Chondrocyte (in vitro differentiated cells): ENCODE measurements at places on chromosomes 4 and X. TPM values are rescaled to one million over a fixed set of nuclear protein-coding genes. Genes with fewer than 3 reads are reported as not detected.

- H3K27me3 ChIP-seq: peaks cover 6% of the 10 kb centered on the region
- H3K27ac ChIP-seq: no peak overlapping the region
- no peak overlapping the region for H3K4me3 ChIP-seq
Measured at GRCh38 chr4:80387390-80388283, 52.1 kb downstream of the CFAP299 start.

DNA sequence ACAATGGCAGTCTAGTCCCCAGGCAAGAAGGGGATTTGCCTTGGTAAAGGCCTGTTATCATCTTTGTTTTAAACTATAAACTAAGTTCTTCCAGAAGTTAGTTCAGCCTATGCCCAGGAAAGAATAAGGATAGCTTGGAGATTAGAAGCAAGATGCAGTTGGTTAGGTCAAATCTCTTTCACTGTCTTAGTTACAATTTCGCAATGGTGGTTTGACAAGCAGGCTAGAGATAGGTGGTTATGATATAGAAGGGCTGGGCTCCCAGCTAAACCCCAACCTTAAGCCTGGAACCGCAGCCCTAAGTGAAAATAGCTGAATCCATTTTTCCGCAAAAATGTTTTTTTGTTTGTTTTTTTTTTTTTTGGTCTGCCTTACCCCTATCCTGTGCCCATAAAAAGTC is 41.8 kb upstream of the NEIL3 start:
- no peak overlapping the region for H3K27ac ChIP-seq
- H3K4me1 ChIP-seq: no peaks in the 10 kb centered on the region
- H3K36me3 ChIP-seq: no peaks in the 10 kb centered on the region
- H3K4me3 ChIP-seq: no peak overlapping the region

DNA sequence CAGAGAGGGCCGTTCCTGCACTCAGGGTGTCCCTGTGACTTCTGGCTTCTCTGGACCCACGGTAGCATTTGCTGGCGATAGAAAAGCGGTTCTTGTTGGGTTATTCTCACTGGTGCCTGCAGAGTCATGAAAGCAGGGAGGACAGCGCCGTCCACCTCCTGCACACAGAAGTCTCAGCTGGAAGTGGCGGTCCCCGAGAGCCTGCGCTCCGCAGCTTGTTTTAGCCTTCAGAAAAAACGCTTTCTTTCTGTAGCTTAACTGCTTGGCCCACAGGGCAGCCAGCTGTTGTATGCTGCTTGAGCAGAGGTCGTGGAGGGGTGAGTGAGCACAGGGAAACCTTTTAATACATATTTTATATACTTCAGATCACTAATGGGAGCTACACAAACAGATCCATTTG is 400.7 kb upstream of the FAT1 start:
- peaks cover 34% of the 10 kb centered on the region for H3K4me1 ChIP-seq
- no peaks in the 10 kb centered on the region for H3K36me3 ChIP-seq
- no peak for DNase-seq
- H3K4me3 ChIP-seq: no peak overlapping the region
- no peaks in the 10 kb centered on the region for H3K27me3 ChIP-seq
- H3K27ac ChIP-seq: peak overlapping the region; percentile 41

- H3K27ac ChIP-seq: no peak overlapping the region
- no peaks in the 10 kb centered on the region for H3K36me3 ChIP-seq
- DNase-seq: no peak
- H3K4me1 ChIP-seq: no peaks in the 10 kb centered on the region
- H3K27me3 ChIP-seq: no peaks in the 10 kb centered on the region
Measured at GRCh38 chr4:7539659-7540058, 104.9 kb upstream of the PSAPL1 start.

DNA sequence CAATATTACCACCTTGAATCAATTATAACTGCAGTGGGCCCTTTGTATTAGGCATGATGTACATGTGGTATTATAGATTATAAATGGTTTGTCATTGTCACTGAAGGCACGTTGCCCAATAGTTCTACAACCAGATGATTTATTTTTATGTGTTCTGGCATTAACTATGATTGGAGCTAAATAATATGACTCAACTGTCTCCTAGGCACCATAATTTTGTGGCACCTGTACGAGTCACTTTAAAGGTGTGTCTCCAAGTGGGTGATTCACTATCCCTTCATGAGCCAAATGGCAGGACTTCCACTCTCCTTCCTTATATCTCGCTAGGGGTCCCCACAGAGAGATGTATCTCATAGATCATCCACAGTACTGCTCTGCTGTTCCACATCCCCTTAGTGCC is 6.1 kb upstream of the SMPX start:
- H3K36me3 ChIP-seq: peaks cover 3% of the 10 kb centered on the region
- no peak overlapping the region for H3K27ac ChIP-seq
- no peak for DNase-seq
- no peaks in the 10 kb centered on the region for H3K27me3 ChIP-seq
- no peaks in the 10 kb centered on the region for H3K4me1 ChIP-seq

GRCh38 chrX:24259544-24260240 is 54.2 kb downstream of the SUPT20HL2 start:
- no peak overlapping the region for H3K27ac ChIP-seq
- DNase-seq: no peak
- H3K4me3 ChIP-seq: no peak overlapping the region
- H3K27me3 ChIP-seq: no peaks in the 10 kb centered on the region

- H3K27me3 ChIP-seq: no peaks in the 10 kb centered on the region
- peaks cover 41% of the 10 kb centered on the region for H3K4me1 ChIP-seq
- no peak overlapping the region for H3K27ac ChIP-seq
- H3K36me3 ChIP-seq: no peaks in the 10 kb centered on the region
Measured at GRCh38 chrX:2965965-2966364, 36.8 kb upstream of the ARSD start.

GRCh38 chr4:83255584-83255983 is 29.0 kb downstream of the COQ2 start:
- DNase-seq: no peak
- no peak overlapping the region for H3K4me3 ChIP-seq
- no peaks in the 10 kb centered on the region for H3K36me3 ChIP-seq
- H3K27ac ChIP-seq: peak overlapping the region; percentile 99
- peaks cover 49% of the 10 kb centered on the region for H3K4me1 ChIP-seq

DNA sequence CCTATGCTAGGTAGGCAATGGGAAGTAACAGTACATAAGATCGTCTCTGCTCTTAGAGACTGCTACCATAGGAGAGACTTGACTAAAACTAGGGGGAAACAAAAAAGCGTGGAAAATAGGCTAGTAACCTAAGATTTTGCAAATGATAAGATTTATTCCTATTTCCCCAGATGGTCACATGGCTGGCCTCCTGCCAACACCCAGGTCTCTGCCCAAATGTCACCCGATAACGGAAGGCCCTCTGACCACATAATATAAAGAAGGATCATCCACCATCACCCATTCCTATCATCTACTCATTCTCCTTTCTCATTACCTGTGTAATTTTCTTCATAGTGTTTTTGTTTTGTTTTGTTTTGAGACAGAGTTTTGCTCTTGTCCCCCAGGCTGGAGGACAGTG is 4.7 kb downstream of the LAMP2 start:
- H3K36me3 ChIP-seq: peaks cover 2% of the 10 kb centered on the region
- no peaks in the 10 kb centered on the region for H3K27me3 ChIP-seq
- H3K4me1 ChIP-seq: peaks cover 21% of the 10 kb centered on the region
- H3K4me3 ChIP-seq: no peak overlapping the region
- no peak overlapping the region for H3K27ac ChIP-seq

DNA sequence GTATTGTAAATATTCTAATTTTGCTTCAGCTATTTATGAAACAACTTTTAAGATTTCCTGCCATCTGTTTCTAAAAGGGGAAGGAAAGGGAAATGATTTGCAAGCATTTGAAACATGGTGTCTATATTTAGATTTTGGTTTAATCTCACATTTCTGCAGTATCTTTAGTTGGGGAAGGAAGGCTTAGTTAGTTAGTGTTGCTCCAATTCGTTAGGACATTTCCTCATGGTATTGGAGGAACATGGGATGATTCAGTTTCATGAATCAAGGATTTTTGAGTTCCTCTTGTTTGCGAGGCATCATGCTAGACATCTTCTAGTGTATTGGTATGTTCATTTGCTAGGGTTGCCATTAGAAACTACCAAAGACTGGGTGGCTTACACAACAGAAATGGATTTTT is 20.5 kb upstream of the TMEM192 start:
- peaks cover 6% of the 10 kb centered on the region for H3K4me1 ChIP-seq
- no peak overlapping the region for H3K4me3 ChIP-seq
- peaks cover 5% of the 10 kb centered on the region for H3K36me3 ChIP-seq
- H3K27ac ChIP-seq: no peak overlapping the region
- DNase-seq: no peak

- H3K4me1 ChIP-seq: no peaks in the 10 kb centered on the region
- peaks cover 10% of the 10 kb centered on the region for H3K36me3 ChIP-seq
- no peak for DNase-seq
- no peaks in the 10 kb centered on the region for H3K27me3 ChIP-seq
- H3K4me3 ChIP-seq: no peak overlapping the region
Measured at GRCh38 chrX:50594788-50595187, 124.2 kb upstream of the DGKK start.

GRCh38 chr4:52701207-52701606 is 42.1 kb upstream of the USP46 start:
- H3K4me3 ChIP-seq: no peak overlapping the region
- H3K4me1 ChIP-seq: peaks cover 17% of the 10 kb centered on the region
- DNase-seq: no peak
- H3K27me3 ChIP-seq: no peaks in the 10 kb centered on the region
- H3K27ac ChIP-seq: no peak overlapping the region

GRCh38 chrX:102517326-102517725 is 787 bp upstream of the TMSB15A start:
- H3K27ac ChIP-seq: no peak overlapping the region
- no peaks in the 10 kb centered on the region for H3K36me3 ChIP-seq
- no peak for DNase-seq
- H3K4me3 ChIP-seq: no peak overlapping the region

DNA sequence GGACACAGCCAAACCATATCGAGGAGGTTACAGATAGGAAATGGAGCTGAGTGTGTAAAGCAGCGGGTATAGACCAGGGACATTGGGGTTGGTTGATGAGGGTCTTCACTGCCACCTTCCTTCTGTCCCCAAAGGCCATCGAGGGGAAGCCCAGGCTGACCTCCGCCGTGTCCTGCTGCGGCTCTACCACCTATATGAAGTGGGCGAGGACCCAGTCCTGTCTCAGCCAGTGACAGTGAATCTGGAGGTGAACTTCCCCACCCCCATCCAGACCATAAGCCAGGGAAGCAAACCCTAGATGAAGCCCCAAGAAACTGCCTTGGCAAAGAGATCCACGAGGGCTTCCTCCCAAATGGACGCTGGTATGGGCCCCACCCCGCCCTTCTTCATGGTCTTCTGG is 23.2 kb upstream of the MRFAP1 start:
- no peaks in the 10 kb centered on the region for H3K27me3 ChIP-seq
- H3K36me3 ChIP-seq: peaks cover 12% of the 10 kb centered on the region
- H3K4me1 ChIP-seq: no peaks in the 10 kb centered on the region

GRCh38 chr4:141912831-141913230 is 276.4 kb downstream of the IL15 start:
- no peak overlapping the region for H3K4me3 ChIP-seq
- H3K27me3 ChIP-seq: no peaks in the 10 kb centered on the region
- no peak overlapping the region for H3K27ac ChIP-seq
- DNase-seq: no peak

- no peaks in the 10 kb centered on the region for H3K27me3 ChIP-seq
- no peak for DNase-seq
- H3K27ac ChIP-seq: no peak overlapping the region
- no peaks in the 10 kb centered on the region for H3K36me3 ChIP-seq
Measured at GRCh38 chr4:38178392-38178995, 218.3 kb downstream of the PTTG2 start.

The S100G gene
- not detected in 3 replicates for total RNA-seq

The GAGE2A gene
- total RNA-seq: not detected in 3 replicates

The USP17L13 gene
- total RNA-seq: not detected in 3 replicates

The NPNT gene
- 2.7 to 3.2 TPM (median 2.8 TPM) in 3 replicates for total RNA-seq

The MAGEB10 gene
- total RNA-seq: not detected in 3 replicates

The VEGFD gene
- total RNA-seq: 0.20 to 0.39 TPM in 2 of 3 replicates, not detected in the other

The PARM1 gene
- 0.90 to 1.4 TPM (median 1.0 TPM) in 3 replicates for total RNA-seq

The EDA2R gene
- total RNA-seq: 3.0 to 4.2 TPM (median 3.6 TPM) in 3 replicates
